Stimulated activated CD4-positive, alpha-beta T cell treated with anti-CD3 and anti-CD28 coated beads, Interleukin-15, amount 100 ng/mL, for 1 hour (primary cell): ENCODE measurements at places on chromosomes 7 and 10.

GRCh38 chr7:137953043-137953664, 48.7 kb downstream of the CREB3L2 start:
- no peak for DNase-seq

GRCh38 chr7:4119848-4120247, 562.2 kb upstream of the FOXK1 start:
- no peak for DNase-seq

DNA sequence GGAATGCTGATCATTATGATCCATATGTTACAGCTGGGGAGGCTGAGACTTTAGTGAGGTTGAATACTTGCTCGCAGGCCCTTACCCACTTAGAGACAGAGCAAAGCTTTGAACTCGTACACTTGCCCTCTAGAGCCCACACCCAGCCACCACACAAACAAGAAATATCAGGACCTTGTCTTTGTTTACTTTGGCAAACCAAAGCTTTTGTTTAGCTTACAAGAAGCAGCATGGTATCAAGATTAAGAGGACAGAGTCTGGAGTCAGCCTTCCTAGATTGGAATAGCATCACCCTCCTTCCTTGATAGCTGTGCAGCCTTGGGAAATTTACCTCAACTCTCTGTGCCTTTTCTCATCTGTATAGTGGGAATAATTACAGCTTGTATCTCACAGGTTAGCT, 477.5 kb downstream of the SUGCT start:
- DNase-seq = no peak

DNA sequence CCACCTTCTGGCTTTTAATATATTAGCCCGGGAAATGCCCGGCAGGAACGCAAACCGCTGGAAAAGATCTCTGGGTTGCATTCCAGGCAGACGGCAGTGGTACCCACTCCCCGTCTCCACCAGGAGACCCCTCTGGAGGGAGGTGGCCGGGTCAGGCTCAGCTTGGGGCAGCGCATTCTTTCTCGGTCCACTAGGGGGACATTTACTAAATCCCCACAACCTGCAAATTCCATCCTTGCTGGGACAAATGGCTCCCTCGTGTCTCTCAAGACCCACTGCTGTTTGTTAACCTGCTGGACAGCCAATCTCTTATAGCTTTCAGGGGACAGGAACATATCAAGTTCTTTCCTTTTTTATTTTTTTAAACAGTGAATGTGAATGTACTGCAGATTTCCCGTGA, 45.8 kb upstream of the CARD11 start:
- no peak for DNase-seq

GRCh38 chr7:121385800-121386179, 10.3 kb downstream of the FAM3C start:
- DNase-seq = no peak

GRCh38 chr10:101812606-101813005, 5.6 kb downstream of the OGA start:
- no peak for DNase-seq

- no peak for DNase-seq
These were observed 130.4 kb upstream of the GDF10 start for GRCh38 chr10:47169581-47169980.

DNA sequence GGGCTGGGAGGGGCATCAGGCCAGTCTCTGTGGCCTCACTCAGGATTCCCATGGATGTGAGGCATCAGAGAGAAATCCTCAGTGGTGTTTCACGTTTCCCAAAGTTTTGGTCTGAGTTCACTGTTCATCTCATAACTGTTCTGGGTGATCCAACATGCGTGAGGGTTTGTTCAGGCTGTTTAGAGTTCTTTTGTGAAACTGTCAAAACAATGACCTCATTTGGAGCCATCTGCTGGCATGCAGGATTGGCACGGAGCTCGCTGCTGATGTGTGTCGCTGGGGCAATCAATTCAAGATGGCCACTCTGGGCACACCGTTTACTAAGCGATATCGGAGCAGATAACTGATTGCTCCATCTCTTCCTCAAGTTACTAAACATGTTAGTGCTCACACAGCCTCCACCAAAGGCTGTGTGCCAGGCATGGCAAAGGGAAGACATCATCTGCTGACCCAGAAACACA, 365.6 kb downstream of the WDR11 start:
- no peak for DNase-seq

DNA sequence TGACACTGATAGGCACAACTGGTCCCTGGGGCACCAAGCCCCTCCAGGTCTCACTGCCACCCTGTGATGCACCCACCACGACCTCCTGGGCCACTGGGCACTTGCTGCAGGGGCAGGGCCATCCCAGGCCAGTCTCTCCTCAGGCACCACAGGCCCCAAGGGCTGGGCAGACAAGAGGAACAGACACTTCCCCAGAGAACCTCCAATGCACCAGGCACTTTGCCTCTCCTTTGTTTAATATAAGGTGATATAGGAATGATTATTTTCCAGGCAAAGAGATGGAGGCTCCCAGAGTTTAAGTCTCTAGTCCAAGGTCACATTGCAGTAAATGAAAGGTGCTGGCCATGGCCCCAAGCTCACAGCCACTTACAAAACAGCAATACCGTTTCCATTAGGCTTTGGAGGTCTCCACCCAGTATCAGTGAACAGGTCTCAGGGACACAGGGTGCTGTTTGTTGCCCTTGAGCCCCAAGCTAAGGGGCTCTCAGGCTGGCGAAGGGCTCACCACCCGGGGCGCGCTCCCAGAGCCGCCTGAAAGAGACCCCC, 4.5 kb downstream of the DEPP1 start:
- DNase-seq = no peak

GRCh38 chr10:128123846-128124245, 2.4 kb downstream of the MKI67 start:
- DNase-seq = no peak

GRCh38 chr7:17336168-17336567, 37.7 kb downstream of the AHR start:
- DNase-seq = no peak

- DNase-seq = no peak
These were observed 14.6 kb downstream of the SFRP4 start for GRCh38 chr7:37901890-37902524.

GRCh38 chr7:150755473-150756099, 18.4 kb downstream of the GIMAP5 start:
- peak; percentile 54 for DNase-seq

- no peak for DNase-seq
These were observed 26.1 kb upstream of the RSU1 start for GRCh38 chr10:16843252-16843870.

GRCh38 chr10:50605269-50605950, 18.3 kb downstream of the SGMS1 start:
- no peak for DNase-seq

- no peak for DNase-seq
These were observed 45.8 kb downstream of the HDAC9 start for GRCh38 chr7:18541181-18541870.

- DNase-seq = no peak
These were observed 184.9 kb downstream of the DNAJB6 start for GRCh38 chr7:157521752-157522151.

DNA sequence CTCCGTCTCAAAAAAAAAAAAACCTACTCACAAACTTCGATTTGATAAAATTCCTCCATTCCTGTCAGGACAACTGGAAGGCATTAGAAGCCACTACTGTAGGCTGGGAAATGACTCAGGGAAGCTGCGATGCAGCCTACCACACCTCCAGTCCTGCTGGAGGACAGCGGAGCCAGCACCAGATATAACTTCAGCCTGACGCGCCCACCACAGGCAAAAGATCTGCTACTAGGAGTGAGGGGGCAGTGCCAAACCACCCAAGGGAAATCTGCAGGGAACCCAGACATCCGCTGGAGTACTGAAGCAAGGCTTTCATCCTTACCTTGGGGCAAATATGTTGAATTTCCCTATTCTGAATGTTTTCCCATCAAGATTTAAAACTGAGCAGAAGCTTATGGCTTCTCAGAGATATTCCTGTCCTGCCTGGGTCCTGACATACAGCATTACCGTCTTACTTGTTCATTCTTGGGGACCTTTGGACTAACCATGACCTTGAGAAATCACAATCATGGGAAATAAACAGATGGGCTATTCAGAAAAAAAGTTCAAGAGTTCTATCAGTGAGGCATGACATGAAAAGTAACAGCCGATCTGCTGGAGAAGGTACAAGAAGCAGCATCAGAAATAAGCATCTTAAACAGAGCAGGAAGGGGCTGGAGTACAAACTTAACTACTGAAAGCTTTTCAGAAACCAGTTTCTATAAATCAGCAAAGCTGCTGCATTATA, 20.4 kb downstream of the BCCIP start:
- no peak for DNase-seq

DNA sequence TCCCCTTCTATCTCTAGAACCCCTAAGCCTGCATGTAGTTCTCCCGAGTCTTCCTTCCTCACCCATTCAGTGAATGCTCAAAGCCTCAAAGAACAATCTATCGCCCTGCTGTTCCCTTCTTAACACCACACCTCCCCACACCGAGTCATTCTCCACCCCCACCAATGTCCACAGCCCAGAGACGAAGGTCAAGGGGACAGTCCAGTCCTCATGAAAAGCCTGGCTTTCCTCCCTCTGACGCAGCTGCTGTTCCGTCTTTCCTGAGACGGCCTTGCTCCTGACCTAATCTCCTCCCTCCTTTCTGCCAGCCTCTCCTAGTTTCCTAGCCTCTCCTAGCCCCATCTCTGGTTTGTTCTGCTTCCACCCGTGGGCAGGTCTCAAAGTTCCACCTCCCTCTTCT, 9.2 kb downstream of the MOSPD3 start:
- no peak for DNase-seq

DNA sequence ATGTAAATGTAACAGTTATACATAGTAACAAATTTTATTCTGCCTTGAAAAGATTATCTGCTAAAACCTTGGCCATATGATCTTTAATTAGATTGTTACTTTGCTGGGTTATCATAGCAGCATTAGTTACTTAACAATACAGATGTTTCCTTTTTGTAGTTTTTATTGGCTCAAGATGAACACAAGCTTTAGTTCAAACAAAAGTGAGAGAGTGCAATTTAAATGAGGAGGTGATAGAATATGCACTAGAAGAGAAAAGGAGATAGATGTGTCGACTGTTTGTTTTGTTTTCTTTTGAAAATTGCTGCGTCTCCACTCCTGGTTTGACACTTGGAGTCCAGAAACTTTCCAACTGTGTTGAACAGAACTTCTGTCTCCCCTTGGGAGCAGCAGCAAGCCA, 91.4 kb upstream of the CAV2 start:
- no peak for DNase-seq

GRCh38 chr7:68700414-68700813, 897.9 kb upstream of the AUTS2 start:
- no peak for DNase-seq

DNA sequence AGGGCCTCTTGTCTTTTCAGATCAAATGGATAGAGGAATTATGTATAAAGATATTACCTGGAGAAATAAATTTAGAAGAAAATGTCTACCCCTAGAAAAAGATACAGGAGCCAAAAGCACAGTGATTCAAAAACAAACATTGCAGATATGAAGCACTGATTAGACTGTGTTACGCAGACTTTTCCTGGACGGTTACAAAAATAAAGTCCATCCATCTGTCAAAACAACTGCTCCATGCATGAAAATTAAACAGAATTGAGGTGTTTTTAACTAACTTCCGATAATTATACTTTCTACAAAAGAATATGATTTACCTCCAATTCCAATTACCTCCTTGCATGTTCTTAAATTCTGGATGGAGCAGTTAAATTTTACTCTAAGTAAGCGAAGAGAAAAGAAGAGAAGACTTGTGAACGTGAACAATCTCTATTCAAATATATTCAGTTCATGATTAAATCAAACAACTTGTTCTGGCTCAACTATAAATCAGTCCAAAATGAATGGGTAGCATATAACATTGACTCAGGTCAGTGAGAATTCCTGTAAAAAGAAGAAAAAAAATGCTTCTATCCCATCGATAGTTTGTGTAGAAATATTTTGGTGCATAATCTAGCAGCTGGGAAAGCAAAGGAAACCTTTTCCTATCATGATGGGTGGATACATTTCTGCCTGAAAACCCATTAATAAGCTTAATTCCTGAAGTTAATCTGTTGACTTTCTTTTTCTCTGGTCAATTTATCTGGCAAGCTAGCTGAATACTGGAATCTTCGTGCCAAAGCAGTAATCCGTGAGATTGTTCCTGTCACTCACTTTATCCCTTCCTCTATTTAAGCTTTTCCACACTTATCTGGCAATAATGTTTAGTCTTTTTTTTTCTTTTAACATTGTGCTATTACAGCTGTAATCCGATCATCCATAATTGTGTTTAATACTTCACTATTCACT, 80.4 kb downstream of the SEMA3A start:
- DNase-seq = no peak

- DNase-seq = no peak
These were observed 185.2 kb upstream of the ITGB1 start for GRCh38 chr10:33143160-33143728.

GRCh38 chr7:67566101-67566500, 569.5 kb downstream of the TYW1 start:
- no peak for DNase-seq

DNA sequence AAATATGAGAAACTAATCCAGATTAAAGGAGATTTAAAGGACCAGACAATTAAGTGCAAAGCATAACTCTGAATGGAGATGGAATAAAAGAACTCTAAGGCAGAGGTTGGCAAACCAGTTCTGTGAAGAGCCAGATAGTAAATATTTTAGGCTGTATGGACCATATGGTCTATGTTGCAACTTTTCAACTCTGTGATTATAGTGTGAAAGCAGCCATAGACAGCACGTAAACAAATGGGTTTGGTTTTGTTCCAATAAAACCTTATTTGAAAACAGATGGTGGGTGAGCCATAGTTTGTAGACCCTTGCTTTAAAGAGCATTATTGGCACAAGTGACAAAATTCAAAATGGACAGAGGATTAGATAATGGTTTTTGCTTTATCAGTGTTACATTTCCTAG, 884.1 kb downstream of the CCSER2 start:
- DNase-seq = no peak

DNA sequence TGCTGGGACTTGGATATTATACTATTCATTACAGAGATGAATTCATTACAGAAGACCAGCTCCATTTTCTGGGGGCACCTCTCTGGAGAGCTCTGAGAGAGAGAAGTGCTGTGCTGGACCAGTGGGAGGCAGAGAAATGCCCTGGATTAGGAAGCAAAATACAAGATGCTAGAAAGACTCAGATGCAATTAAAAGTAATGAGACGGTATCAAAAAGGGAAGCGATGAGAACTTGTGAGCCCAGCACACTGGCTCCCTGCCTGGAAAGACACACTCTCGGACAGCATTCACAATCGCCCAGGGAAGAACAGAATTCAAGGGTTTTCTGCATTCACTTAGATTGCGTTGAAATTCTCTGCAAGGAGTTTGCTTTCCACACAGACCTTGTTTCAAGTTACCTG, 3.5 kb upstream of the FRAT2 start:
- no peak for DNase-seq

GRCh38 chr7:66205741-66206090, 582 bp downstream of the TPST1 start:
- no peak for DNase-seq

DNA sequence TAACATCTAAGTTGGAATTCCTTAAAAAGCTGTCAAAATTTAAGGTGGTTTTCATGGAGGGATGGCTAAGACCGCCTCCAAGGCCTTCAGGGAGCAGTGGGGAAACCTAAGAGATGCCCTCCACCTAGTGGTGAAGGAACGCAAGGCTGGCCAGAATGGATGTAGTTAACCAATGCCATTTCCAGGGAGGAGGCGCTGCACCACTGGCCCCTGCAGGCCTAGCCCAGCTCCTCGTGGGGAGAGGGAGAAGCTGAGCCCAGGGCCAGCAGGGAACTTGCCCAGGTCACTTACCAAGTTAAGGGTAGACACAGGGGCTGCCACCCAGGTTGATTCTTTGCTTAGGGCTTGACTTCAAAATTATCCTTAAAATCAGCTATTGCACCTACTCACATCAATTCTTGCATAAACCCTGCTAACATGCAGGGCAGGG, 32.0 kb downstream of the FIGNL1 start:
- DNase-seq = peak; percentile 40

- no peak for DNase-seq
These were observed 969.7 kb downstream of the GATA3 start for GRCh38 chr10:9024210-9024609.
